ENCODE measurements at places on chromosomes 3 and 15.

GRCh38 chr3:24155276-24155675 is 210.2 kb downstream of the NR1D2 start:
- no peak for DNase-seq

DNA sequence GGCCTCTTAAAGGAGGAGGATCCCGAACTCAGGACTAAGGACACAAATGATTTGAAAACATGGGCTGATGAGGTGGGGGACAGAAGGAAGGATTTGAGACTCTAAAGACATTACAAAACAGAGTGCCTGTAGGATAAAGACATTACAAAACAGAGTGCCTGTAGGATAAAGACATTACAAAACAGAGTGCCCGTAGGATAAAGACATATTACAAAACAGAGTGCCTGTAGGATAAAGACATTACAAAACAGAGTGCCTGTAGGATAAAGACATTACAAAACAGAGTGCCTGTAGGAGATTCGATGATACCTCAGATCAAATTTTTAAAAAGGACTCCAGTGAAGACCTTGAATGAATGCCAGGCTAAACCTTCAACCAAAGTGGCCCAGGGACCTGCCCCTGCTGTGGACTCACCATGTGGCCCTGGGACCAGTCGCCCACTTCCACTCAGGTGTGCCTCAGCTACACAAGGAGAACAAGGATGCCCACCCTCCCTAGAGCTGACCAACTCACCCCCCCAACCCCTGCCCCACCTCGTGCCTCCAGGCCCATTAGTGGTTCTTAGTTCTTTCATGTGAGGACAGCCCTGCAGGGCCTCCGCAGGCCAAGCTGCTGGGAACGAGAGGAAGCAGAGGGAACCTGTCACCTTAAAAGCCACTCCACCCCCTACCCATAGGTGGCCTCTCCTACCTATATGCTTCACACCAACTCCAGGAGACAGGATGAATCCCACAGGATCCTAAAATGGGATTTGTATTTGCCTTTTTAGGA is 59.8 kb downstream of the SH3BP5 start:
- no peak for DNase-seq

DNA sequence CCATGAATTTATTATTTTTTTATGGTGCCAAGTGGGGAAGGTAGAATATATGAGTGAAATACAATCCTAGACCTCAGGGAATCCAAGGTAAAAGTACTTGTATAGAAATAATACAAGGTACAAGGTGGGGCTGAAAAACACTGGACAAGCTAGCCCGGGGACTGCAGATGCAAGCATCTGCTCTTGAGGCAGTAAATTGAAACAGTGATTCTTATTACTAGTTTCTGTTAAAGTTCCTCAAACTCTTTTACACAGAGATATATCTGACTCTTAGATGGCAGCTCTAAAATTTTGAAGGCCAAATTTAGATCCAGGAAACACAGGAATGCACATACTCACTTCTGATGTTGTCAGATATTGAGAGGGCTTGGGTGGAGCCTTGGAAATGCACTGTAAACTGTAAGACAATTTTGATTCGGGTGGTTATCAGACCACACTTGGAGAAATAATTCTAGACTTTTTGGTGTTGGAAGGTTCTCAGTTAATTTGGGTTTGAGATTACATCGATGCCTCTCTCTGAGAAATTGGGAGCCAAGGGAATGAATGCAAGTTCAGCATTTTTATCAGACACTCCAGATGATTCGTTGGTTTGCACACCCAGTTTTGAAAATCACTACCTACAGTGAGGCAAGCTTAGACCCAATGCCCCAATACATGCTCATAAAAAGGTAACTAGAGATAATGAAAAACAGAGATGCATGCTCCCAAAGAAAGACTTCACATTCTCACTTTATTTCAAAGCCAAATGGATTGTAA is 7.3 kb downstream of the TP63 start:
- no peak for DNase-seq

- DNase-seq = no peak
Observed at GRCh38 chr15:89825271-89825940, 10.8 kb upstream of the ANPEP start.

- no peak for DNase-seq
Observed at GRCh38 chr3:55402886-55403609, 84.1 kb downstream of the WNT5A start.

GRCh38 chr3:47296562-47297302 is 14.0 kb downstream of the KLHL18 start:
- no peak for DNase-seq

- no peak for DNase-seq
Observed at GRCh38 chr15:61033940-61034677, 195.0 kb downstream of the RORA start.

DNA sequence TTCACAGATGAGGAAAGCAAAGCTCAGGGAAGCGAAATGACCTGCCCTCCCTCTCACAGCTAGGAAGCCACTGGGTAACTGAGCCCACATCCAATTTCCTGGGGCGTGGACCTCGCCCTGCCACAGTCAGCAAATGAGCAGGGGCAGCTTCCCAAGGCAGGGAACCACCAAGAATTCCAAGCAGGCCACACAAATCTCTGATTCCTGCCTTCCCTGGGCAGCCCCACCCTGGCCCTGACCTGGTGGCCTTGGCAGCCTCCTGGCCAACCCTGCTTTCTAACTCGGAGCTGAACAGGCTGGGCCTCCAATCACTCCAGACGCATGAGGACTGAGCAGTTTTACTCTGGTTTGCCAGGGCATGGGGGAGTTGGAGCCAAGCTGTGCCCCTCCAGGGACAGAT is 203.7 kb upstream of the TLE3 start:
- DNase-seq = no peak

DNA sequence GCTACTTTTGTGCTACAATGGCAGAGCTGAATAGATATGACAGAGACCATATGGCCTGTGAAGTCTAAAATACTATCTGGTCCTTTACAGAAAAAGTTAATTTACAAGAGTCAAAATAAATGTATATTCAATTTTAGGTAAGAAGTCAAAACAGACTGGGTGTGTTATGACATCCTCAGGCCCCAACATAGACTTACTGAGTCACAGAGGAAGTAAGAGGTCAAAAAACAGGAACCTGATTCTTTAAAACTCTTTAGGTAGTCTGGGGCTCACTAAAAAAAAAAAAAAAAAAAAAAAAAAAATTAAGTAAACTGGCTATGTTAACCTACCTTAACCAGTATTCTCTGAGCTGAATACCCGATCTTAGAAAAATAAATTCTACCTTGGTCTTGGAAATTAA is 13.1 kb downstream of the DNAAF4 start:
- no peak for DNase-seq

DNA sequence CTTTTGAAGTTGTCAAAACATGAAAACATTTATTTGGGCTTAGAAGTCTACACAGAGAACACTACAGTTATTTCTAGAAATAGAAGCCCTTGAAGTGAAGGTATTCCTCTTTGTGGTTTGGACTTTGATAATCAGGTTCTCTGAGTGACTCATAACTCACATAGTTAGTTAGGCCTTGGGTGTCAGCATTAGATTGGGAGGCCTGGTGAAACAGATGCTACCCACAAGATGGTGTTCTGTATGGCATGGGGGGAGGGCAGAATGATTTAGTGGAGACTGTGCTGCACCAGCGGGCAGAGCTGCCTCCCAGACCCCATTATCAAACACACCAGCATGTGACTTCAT is 108.9 kb upstream of the ETV5 start:
- no peak for DNase-seq

- DNase-seq = no peak
Observed at GRCh38 chr3:183411216-183411922, 17.1 kb downstream of the MCF2L2 start.

- no peak for DNase-seq
Observed at GRCh38 chr3:188906236-188906635, 265.5 kb upstream of the TPRG1 start.

All from stimulated activated CD4-positive, alpha-beta T cell treated with anti-CD3 and anti-CD28 coated beads, Interleukin-15, amount 100 ng/mL, for 1 hour (primary cell).